ENCODE measurements at places on chromosomes 5 and 9.

DNA sequence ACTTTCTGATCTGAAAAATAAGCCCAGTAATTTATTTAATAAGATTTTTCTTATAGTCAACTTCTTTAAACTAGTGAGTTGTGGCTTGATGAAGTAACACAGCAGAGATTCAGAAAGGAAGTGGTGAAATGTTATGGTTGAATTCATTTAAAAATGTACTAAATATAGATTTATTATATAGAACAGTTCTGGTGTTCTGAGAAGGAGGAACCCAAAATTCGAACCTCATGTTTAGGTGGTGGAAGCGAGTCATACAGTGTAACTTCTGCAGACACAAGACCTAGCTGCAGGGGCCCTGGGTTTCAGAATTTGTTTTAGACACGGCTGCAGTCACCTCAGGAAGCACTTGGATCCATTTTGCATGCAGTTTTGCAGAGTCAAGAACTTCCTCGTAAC is 188.2 kb downstream of the TRIO start:
- DNase-seq = no peak

- DNase-seq = no peak
Measured at GRCh38 chr9:128723352-128723865, 518 bp downstream of the ZDHHC12 start.

DNA sequence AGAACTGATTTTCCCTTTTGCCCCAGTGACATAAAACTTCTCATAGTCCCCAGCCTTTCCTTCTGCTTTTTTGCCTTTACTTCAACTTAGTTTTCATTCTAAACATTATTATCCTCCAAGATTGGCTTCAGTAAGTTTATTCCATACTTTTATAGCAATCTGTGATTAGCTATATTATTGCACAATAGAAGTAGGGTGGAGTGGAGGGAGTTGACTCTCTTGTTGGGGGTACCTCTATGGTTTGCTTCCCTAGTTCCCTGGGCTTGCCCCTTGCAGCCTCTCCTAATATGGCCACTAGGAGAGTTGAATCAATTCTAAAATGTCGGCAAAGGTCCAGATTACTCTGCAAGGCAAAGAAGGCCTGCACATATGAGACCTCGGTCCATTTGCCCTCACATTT is 36.4 kb upstream of the TYRP1 start:
- no peak for DNase-seq

GRCh38 chr5:33601881-33602280 is 161.1 kb downstream of the TARS1 start:
- no peak for DNase-seq

- DNase-seq = no peak
Measured at GRCh38 chr5:59583151-59583809, 310.2 kb downstream of the PDE4D start.

DNA sequence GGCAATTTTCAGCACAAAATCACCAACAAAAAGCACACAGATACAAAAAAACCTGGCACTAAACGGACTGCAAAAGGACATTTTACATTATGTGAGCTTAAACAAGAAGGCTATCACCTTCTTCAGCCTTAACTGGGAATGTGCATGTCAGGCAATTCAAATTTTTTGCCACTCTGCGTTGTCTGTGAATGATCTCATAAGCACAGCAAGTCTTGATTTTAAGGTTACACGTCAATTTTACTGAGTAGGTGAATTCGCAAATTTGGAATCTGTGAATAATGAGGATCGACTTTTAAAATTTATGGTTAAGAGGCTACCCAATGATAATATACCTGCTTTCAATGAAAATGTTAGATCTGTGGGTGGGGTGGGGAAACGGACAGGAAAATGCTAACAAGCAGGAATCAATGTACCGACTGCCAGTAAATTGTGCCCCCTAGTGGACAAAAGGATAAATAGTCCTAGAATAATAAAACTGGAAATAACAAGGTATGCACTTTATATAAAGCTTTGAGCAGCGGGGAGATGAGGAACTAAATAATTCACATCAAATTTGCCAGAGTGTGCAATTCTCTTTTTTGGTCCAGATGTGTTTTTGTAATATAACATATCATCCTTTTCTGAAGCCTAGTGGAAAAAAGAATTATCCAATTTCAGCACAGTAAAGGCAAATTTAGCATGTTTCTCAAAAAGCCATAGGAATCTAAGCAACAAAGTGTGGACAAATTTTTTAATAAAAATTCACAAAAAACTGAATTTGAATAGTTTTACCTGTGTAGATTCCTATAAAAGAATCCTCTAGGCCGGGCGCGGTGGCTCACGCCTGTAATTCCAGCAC is 20.5 kb downstream of the EQTN start:
- DNase-seq = peak; percentile 42

DNA sequence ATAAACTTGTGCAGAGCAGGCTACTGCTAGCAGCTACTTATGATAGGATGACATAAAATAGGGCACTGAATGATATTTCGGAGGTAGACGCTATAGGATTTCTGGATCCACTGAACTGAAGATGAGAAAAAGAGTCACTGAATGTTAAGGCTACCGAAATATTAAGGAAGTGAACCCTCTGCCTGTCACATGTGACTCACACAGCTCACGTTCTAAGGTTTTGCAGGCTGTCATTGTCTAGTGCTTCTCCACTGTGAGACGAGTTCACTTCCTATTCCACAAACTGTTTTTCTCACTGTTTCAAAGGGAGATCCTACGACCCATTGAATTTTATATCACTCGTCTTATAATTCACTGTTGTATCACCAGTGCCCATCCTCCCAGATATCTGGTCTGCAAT is 100.8 kb downstream of the CTNND2 start:
- DNase-seq = no peak

DNA sequence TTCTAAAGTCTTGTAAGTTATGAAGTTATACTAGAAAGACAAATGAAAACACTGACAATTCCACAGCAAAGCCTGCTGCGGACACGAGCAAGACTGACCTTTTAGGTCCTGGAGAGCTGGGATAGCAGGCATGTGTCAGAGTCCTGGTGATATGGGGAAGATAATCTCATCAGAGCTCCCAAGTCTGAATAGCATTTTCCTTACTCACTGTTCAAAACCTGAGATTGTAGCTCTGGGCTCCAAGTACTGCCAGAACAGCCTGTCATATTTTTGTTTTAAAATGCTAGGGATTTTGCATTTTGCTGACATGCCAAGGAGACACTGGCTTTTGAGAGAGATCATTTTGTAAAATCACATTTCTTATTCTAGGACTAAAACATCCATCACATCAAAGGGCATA is 90.1 kb downstream of the DRD1 start:
- DNase-seq = no peak

DNA sequence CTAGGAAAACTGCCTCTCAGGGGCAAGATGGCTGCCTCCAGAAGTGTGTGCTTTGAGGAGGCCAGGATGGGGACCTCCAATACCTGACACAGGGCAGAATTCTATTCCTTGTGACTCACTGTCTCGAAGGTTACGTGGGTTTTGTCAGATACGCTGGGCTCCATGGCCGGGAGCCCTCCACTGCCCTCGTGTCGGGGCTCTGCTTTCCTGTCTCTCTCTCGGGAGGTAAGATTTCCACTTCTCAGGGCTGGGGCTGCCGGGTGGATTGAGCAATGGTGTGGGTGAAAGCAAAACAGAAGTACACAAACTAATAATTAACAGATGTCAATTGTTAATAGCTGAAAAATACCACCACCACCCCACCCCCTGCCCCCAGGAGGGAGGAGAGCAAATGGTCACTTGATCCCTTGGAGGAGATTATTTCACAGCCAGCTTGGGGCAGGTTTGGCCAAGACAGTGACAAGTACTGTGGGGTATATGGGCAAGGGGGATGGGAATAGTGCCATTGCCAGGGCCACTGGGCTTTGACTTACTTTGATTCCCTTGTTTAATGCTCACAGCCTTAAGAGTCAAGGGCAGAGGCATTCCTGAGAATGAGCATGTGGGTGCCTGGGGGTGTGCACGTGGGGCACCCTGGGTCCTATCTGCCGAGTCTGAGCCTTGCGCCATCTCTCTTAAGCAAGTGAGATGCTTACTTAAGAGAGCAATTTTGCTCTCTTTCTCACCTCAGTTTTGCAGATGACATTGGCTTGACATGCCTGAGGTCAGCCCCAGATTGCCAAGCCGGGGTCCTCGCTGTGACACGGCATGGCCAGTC is 28.8 kb upstream of the DAB2IP start:
- DNase-seq = no peak

- no peak for DNase-seq
Measured at GRCh38 chr9:89668216-89668865, 63.5 kb downstream of the GADD45G start.

- no peak for DNase-seq
Measured at GRCh38 chr5:97135868-97136267, 6.5 kb downstream of the LIX1 start.

DNA sequence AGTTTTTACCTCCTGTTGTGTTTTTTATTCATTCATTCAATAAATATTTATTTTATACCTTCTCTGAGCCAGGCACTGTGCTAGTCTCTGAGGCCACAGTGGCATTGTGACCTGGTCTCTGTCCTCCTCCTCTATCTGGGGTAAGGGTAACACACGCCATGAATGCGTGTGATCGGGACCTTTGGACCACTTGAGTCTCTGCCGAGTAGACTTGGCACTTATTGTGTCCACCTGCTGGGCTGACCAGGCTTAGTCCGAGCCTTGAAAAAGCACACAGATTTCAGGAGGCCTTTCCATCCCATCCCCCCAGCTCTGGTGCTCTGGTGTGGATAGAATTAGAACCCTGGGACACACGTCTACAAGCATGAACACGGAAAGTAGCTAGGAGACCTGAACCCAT is 58.7 kb downstream of the ERGIC1 start:
- no peak for DNase-seq

GRCh38 chr5:135204151-135204600 is 170.1 kb upstream of the PITX1 start:
- DNase-seq = no peak

DNA sequence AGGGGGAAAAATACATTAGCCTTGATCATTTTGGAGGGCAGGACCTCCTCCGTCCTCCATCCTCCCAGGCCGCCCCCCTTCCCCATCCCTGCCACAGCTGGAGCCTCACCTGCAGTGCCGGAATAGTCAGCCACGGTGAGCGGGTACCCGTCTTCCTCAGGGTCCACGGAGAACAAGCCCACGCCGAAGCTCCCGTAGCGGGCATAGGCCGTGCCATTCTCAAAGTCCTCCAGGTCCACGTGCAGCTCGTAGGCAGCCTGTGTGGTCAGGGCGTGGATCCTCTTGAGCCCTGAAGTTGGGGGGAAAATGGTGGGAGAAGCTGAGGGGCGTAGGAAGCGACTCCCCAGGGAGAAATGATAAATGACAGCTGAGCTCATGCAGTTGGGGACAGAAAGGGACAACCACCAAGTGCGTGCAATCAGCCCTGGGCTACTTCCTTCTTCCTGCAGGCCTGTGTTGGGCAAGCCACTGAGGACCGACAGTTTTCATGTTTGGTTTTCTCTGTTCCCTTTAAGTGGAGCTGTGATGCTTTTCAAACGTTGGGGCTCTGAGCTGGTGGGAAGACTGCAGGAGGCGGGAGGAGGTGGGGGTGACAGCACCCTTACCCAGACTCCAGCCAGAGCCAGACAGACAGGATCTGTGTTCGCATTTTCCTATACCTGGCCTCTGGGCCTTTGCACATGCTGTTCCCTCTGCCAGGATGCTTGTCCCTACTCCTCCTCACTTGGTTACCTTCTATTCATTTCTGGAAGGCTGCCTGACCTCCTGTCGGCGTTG is 8.7 kb upstream of the QRFP start:
- DNase-seq = no peak

GRCh38 chr9:115240676-115241075 is 122.7 kb upstream of the TNC start:
- no peak for DNase-seq

DNA sequence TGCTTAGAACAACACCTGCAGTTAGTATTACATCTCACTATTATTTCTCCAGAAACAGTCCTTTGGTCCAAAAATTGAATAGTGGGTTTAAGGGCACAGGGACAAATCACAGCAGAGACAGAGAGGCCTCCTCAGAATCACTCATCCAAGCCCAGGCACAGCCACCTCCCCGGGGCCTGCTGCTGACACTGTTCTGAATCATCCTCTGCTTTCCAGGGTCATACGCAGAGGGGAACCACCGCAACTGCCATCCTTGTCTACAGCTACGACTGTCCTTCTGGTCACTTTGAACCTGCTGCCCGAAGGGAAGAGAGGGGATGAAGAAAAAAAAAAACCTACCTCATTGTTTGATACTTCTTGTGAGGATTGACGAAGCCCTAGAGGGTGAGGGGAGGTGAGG is 35.3 kb upstream of the MAN2A1 start:
- peak; percentile 87 for DNase-seq

DNA sequence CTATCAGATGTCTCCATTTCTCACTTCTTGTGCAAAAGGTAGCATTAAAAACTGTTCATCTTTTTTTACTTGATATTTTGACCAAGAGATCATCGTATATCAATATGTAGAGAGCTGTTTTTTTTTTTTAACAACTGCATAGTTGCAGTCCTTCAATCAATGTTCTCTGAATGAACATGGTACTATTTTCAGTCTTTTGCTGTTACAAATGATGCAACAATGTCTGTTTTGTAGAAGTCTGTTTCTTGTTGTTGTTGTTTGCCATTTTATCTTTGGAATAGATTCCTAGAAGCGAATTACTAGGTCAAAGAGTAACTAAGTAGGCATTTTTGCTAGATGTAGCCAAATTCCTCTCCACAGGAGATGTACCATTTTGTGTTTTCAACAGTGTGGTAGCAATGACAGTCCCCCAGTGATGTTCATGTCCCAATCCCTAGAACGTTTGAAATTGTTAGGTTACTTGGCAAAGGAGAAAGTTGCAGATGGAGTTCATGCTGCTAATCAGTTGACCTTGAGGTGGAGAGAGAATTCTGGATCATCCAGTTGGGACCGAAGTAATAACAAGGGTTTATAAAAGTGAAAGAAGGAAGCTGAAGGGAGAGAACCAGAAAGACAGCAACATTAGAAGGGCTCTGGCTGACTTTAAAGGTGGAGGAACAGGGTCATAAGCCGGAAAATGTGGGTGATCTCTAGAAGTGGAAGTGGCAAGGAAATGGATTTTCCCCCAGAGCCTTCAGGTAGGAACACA is 6.3 kb downstream of the MTREX start:
- DNase-seq = no peak

DNA sequence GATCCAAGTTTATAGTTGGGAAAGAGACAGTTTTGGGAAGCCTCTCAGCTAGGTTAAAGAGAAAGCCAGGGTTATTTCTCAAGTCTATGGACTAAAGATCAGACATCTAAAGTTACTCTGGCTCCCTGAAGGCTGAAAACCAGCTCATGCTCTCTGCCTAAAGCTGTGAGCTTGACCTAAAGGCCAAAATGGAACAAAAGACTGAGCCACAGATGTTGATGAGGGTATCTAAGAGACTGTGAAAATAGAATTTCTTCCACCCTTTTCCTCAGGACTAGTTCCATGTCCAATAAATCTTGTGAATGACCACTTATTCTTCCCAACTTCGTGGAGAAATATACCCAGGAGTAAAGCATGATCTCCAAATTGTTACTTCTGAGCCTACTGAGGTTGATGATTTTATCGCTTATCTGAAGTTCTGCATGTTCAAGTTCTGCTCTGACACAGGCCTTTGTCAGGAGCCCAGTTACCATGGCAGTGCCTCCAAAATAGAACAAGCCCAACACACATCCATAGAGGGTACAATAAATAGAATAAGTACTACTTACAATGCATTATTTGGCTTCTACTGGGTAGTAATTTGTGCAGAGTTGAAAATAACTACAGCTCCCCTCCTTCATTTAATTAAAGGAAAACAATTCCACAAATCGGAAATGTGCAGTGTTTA is 373.6 kb downstream of the NTRK2 start:
- no peak for DNase-seq

GRCh38 chr5:147912011-147912410 is 5.7 kb upstream of the C5orf46 start:
- no peak for DNase-seq
